ENCODE measurements at places on chromosomes 5 and 9.

- no peak for ATAC-seq
Observed at GRCh38 chr9:26750162-26750561, 142.4 kb downstream of the CAAP1 start.

DNA sequence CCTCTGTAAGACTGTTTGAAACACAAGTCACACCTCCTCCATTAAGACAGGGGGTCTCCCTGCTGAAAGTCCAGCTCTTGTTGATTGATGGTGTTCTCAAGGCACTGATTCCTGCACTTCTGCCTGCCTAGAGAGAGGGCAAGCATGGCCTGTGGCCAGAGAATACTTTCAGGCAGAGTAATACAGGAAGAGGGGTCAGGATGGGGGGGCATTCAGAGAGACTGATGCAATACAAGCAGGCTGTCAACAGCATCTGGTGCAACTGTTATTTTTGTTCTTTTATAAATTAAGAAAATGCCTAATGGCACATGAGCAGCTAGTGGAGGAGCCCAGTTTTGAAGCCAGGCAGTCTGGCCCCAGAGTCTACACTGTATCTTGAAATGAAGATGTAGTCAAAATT is 302.2 kb downstream of the DIRAS2 start:
- ATAC-seq, result no peak

DNA sequence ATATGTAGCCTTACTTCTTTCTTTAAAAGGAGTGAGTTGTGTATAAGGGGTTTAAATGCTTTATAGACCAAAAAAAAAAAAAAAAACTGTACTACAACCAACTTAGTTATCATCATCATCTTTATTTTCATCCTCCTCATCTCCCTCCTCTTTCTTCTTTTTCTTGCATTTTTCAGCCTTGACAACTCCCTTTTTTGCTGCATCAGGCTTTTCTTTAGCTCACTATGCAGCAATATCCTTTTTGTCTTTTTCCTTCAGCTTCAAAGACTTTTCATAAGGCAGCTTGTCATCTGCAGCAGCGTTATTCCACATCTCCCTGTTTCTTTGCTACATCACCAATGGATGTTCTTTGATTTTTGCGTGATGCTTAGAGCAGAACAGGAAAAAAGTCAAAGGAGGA is 526.0 kb downstream of the ZNF608 start:
- ATAC-seq, result no peak

DNA sequence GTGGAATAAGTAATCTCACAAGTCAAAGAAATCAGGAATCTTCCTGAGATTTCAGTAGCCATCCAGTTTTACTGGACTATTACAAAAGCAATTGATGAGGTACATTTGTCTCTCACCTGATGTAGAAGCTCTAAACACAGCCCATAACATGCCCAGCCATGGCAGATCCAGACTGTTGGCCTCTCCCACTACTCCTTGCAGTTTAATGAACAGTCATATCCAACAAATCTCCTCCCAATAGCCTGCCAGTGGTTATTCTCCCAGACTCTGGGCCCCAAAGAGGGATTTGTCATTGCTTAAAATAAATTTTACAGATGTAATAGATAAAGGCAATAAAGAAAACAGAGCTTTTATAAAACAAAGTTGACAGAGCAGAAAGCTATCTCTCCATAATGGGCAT is 80.8 kb downstream of the ZNF608 start:
- ATAC-seq, result no peak

- ATAC-seq, result no peak
Observed at GRCh38 chr9:18361646-18362045, 112.3 kb upstream of the ADAMTSL1 start.

GRCh38 chr5:75886706-75887105 is 169.5 kb upstream of the POC5 start:
- no peak for ATAC-seq

DNA sequence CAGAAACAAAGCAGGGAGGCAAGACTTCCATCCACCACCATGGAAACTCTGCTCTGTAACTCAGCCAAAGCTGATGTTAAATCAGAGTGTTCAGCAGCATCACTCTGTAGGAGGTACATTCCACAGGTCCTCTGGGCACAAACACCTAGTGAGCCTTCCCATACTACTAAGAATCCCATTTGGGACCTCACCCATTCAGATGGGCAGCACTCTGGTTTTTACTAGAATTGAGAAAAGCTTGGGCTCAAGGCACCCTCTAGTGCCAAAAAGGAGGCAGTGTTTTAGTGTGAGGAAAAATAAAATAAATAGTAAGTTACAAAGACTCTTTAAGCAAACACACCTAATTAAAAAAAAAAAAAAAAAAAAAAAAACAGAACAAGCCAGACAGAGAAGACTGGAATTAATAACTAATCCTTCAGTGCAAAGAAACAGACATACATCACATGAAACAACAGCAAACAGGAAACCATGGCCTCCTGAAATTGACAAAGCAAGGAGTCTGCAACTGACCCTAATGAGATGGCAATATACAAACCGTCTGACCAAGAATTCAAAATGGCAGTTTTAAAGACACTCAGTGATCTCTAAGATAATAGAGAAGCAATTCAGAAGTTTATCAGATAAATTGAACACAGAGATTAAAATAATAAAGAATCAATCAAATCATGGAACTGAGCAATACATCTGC is 159.5 kb downstream of the GNA14 start:
- ATAC-seq, result peak; percentile 79

GRCh38 chr9:9998491-9999287 is 614.1 kb downstream of the PTPRD start:
- ATAC-seq, result no peak

DNA sequence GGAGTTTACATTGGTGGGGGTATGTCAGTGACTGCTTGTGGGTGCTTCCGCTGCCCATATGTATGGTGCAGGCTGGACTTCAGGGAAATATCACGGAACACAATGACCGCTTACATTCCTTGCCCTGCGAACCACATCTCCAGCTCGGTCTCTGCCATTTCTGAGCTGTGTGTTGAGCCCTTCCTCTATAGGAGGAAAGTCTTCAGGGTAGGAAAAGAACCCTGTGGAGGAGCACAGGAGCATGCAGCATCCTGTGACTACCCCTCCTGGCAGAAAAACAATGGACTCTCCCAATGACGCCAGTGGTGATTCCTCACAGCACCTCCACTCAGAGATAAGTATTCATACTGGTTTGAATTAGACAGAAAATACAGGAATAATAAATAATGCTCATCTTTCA is 276.8 kb upstream of the MAP3K1 start:
- ATAC-seq, result no peak

- ATAC-seq, result no peak
Observed at GRCh38 chr5:16668631-16669030, 51.8 kb upstream of the RETREG1 start.

GRCh38 chr9:112135706-112136105 is 39.4 kb downstream of the SUSD1 start:
- ATAC-seq, result no peak

- ATAC-seq, result no peak
Observed at GRCh38 chr5:133605323-133605722, 7.0 kb downstream of the FSTL4 start.

DNA sequence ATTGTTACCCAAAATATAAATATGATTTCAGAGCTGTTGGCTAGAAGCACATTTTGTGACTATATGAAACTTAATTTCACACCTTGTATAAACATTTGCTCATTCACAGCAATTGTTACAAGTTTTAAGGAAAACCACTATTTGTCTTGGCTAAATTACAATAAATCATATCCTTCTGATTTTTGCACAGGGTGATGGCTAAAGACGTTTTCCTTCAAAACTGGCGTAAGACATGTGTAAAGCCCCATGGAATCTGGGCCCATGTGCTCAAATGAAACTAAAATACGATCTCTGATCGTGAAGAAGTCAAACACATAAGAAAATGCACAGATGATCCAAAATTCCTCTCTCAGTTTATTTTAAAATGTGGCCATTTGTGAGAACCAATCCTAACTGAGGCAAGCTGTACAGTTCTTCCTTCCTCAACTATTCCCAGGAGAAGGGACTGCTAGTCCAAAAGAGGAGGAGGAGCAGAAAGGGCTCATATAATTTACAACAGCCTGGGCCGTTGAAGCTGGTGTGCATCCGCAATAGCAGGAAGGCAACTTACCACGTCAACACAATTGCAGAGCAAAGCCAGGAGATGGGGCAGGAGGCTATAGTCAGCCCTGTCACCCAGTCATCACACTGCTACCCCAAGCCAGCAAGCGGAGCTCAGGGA is 98.4 kb downstream of the MED27 start:
- ATAC-seq, result no peak

DNA sequence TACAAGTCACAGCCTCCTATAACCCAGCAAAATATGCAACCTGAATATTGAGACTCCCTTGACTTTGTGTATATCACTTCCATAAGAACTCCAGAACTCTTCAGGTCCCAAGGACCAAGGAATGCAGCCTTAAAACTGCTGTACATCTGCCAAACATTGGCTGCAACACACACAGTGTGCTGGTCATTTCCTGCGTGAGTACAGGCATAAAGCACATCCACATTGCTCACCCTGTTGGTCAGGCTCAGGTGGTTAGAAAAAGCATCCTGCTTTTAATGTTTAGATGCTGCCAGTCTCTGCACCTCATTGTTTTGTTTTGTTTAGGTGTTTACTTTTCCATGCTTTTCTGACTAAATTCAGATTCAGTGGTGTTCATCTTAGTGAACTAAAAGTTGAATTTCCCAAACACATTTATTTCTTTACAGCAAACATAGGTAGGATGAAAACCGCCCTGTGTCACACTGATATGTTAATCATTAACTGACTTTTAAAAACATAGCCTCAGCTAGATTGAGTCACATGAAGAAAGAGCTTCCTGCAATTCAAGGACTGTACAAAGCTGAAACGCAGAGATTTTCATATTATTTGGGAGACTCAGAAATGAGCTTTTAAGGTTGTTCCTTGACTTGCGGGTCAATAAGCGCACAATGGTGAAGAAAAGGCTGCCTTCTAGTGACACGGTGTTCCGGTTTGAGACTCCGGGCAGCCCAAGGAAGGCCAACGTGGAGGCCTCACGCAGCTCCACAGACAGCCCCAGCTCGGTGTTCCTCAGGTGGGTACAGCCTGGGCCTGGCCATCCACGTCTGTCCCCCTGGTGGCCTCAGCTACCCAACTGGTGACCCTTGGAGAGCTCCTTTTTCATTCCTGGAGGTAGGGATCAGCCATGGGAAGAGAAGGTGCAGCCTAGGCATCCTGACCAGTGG is 52.2 kb upstream of the GRAMD2B start:
- peak; percentile 87 for ATAC-seq

DNA sequence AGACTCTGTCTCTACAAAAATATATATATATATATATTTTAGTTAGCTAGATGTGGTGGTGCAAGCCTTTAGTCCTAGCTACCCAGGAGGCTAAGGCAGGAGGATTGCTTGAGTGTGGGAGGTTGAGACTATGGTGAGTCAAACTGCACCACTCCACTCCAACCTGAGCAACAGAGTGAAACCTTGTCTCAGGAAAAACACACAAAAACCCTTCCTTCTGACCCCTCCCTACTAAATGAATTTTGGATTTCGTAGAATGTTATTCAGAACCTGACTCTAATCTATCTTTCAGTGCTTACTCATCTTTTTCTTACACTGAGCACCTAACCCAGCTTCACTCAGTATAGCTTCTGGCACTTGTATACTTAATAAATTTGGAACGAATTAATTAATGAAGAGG is 35.2 kb upstream of the IL7R start:
- no peak for ATAC-seq

Data from SK-N-SH treated with all-trans-retinoic acid at 6 μM for 48 hours (cell line).